Aorta (tissue), 5 donors: ENCODE measurements at places on chromosomes 3 and 15.

- no peak for DNase-seq
Observed at GRCh38 chr15:61459785-61460707, 230.9 kb upstream of the RORA start.

- no peak for DNase-seq
Observed at GRCh38 chr3:132231633-132232032, 85.6 kb upstream of the ACP3 start.

DNA sequence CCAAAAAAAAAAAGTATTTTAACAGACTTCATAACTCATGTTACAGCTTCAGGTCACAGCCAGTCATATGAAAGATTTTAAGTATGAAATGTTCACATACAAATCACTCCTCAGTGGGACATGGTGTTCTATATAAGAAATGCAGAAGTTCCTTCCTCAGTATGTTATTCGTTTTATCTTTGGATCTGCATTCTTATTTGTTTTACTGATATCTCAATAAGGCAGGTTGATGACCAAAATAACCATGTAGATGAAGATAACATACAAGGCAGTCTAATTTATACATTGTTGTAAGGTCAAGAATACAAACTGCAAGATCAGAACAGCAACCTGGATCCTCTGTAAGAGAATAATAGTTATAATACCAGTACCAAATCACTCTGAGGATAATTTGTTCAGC, 75.6 kb downstream of the CHAC1 start:
- DNase-seq: no peak

DNA sequence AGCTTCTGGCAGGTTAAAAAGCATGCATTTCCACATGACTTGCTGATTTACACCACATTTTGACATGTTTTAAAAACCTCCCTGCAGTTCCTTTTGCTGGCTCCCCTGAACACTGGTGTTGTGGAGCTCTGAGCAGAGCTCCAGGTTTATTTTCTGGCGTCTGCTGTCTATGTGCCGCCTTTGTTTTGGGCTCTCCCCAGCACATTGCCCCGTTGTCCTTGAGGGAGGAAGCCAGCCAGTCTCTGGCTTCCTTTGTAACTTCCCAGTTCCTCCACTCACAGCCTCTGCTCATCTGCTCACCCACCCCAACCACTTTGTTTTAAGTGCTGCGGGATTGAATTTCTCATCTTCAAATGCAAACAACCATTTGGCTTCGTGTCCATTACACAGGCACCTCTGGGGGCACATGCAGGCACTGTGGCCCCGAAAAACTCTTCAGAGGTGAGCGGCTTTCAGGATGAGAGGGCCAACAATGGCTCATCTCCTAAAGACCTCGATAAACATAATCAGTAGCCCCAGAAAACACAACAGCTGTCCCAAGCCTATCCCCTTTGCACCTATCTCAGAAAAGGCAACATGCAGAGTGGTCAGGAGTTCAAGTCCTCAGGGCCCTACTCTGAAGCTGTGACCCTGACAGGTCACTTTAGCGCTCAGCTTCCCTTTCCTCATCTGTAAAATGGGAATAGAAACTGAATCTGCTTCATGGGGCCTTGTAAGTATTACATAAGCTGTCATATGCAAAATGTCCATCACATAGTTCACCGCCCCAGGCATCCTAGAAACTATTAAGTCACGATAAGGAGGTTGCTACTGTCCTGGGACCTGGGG, 1.3 kb upstream of the MEF2A start:
- DNase-seq: peak; percentile 56

DNA sequence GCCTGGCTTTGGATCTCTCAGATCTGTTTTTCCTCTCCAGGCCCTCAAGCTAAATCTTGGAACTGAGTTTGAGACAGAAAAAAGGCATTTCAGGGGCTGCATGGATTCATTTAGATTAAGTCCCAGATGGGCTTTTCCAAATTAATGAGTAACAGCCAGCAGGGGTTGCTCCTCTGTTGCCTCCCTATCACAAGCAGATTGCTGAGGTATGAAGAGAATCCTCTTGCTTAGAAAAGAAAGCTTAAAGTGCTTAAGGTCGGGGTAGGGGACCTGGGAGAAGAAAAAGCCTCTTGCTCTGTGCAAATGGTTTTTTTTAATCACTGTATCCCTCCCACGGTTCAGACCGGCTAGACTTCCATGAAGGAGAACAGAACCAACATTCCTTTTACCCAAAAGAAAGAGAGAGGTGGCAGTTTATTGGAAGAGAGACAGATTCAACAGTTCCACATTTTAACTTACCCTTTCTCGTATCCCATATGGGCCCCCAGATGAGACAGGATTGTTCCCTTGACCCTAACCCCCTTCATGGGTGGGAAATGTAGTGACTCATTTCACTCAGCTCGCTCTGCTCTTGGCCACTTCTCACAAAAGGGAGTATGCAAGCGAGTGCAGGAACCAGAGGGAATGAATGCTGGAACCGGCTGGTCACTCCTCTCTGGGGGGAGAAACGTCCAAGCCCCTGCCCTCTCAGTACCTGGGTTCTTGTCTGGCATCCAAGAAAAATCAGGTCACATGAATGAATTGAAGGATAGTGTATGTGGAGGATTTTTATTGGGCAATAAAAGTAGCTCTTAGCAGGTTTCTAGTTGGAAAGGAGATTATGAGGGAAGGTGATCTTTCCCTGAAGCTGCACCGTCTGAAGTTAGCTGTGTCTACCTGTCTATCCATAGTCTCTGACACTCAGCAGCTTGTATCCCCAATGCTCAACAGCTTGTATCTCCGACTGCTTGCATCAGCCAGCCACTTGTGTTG, 745.2 kb downstream of the SI start:
- DNase-seq: no peak

DNA sequence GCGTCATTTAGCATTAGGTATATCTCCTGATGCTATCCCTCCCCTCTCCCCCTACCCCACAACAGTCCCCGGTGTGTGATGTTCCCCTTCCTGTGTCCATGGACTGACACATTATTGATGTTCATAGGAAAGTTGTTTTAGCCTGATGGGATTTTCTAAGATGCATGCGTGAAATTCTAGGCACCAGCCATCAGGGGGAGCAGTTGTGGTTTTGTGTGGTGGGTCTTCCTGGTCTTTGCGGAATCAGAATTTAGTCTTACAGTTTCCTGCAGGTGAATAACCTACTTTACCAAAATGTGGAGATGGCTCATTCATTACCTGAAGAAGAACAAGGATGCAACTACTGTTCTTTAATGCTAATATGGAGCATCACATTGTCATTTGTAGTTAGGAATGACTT, 455.0 kb upstream of the THBS1 start:
- DNase-seq: no peak

- DNase-seq: no peak
Observed at GRCh38 chr15:81373775-81374395, at the start of gene TMC3. Gene TMC3 (minus strand): TSS chr15:81374213. CDS start chr15:81374077, 136 bp downstream.

GRCh38 chr3:18393906-18394305, 31.2 kb downstream of the SATB1 start:
- no peak for DNase-seq

- DNase-seq: peak; percentile 92
Observed at GRCh38 chr3:127747751-127748521, 74.4 kb downstream of the MGLL start.

GRCh38 chr3:163513149-163513657, 1565.1 kb downstream of the SI start:
- DNase-seq: no peak

GRCh38 chr15:69125236-69125635, 35.2 kb upstream of the GLCE start:
- DNase-seq: no peak

DNA sequence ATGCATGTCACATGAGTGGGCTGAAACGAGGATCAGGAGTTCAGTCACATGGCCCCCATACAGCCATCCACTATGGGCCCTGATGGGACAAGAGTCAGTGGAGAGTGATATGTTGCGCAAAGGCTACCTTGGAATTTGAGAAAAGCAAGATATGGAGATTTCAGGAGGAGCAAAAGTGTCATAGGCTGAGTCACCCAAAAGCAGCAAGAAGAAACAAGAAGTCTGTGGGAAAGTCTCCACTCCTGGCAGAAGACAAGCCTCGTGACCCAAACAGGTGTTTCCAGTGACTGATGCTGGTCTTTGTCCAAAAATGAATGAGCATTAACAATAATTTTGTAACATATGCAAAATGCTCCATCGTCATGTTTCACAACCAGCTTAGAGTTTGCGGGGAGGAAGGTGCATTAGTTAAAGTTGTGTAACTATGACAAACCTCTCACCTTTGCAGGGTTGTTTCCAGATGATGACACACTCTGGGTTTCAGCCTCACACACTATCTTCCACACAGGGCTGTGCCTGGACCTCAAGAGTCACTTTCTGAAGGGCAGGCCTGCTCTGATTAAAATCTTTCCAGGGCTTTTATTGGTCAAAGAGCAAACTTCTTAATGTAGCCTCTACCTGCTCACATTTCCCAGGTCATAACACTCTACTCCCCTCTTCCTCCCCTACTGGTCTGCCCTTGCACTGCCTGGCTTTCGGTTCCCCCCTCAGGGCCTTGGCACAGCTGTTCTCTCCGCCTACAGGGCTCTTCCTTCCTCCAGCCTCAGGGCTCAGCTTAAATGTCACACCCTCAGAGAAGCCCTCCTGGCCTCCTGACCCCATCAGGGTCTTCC, 3.9 kb upstream of the DNASE1L3 start:
- DNase-seq: no peak

GRCh38 chr3:142285083-142285517, 59.7 kb upstream of the GK5 start:
- DNase-seq: no peak

GRCh38 chr3:15185404-15185803, 20.6 kb upstream of the CAPN7 start:
- no peak for DNase-seq

GRCh38 chr3:98115717-98116116, 14.8 kb upstream of the OR5H1 start:
- DNase-seq: no peak

- no peak for DNase-seq
Observed at GRCh38 chr15:85550283-85550682, 169.9 kb downstream of the AKAP13 start.
